ENCODE measurements at places on chromosomes 1 and 21. TPM values are rescaled to one million over a fixed set of nuclear protein-coding genes. Genes with fewer than 3 reads are reported as not detected.

Gene AXDND1
- total RNA-seq: not detected

Gene CASZ1
- total RNA-seq: 121 TPM

- no peaks in the 10 kb centered on the region for H3K27me3 ChIP-seq
- H3K36me3 ChIP-seq: no peaks in the 10 kb centered on the region
- peak overlapping the region; percentile 90 for H3K27ac ChIP-seq
- DNase-seq: peak; percentile 21
Measured at GRCh38 chr1:115183158-115183557, 93.9 kb upstream of the TSPAN2 start.

- H3K4me1 ChIP-seq: no peaks in the 10 kb centered on the region
- H3K36me3 ChIP-seq: no peaks in the 10 kb centered on the region
- no peak overlapping the region for H3K27ac ChIP-seq
- no peak for DNase-seq
Measured at GRCh38 chr1:45604239-45604638, 19.6 kb downstream of the CCDC17 start.

DNA sequence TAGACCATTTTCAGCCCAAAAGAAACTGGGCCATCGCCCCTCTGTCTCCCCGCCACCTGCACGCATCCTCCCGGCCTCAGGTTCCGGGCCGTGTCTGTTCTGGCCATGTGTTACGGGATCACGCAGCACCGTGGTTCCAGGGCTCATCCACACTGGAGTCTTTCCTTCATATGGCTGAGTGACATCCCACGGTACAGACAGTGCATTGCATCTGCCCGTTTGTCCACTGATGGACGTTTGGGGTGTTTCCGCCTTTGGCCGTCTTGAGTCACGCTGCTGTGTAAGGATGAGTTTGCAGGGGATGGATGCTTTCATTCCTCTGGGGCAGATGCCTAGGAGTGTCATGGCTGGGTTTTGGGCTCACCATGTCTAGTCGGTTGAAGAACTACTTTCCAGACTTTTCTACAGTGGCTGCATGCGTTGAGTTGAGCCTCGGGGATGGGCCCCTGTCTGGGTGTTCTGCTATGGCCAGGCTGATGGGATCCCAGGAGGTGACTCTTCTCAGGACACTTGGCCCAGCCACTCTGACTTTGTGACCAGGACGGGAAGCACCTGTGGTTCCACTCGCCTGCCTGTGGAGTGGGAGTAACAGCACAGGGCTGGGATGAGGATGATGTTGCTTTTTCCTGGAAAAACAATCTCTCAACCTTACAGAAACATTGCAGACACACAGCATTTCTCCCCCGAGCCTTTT is 16.8 kb downstream of the RRP1 start:
- no peak overlapping the region for H3K27ac ChIP-seq
- peaks cover 7% of the 10 kb centered on the region for H3K4me1 ChIP-seq
- no peaks in the 10 kb centered on the region for H3K27me3 ChIP-seq
- no peak for DNase-seq
- H3K36me3 ChIP-seq: no peaks in the 10 kb centered on the region
- no peak overlapping the region for H3K4me3 ChIP-seq

Gene SLC26A9
- total RNA-seq: 0.23 TPM

GRCh38 chr21:25428537-25428936 is 178.7 kb downstream of the MRPL39 start:
- no peak overlapping the region for H3K27ac ChIP-seq
- no peak for DNase-seq
- H3K4me3 ChIP-seq: no peak overlapping the region
- H3K36me3 ChIP-seq: no peaks in the 10 kb centered on the region
- no peaks in the 10 kb centered on the region for H3K4me1 ChIP-seq

Gene FHAD1
- not detected for total RNA-seq

Gene LCE1B
- not detected for total RNA-seq

Data from gastrocnemius medialis (tissue), 4 donors.